WTC11 (cell line): ENCODE measurements at places on chromosomes 6 and 20.

- DNase-seq, result no peak
Measured at GRCh38 chr20:57960803-57961575, 251.2 kb upstream of the PMEPA1 start.

DNA sequence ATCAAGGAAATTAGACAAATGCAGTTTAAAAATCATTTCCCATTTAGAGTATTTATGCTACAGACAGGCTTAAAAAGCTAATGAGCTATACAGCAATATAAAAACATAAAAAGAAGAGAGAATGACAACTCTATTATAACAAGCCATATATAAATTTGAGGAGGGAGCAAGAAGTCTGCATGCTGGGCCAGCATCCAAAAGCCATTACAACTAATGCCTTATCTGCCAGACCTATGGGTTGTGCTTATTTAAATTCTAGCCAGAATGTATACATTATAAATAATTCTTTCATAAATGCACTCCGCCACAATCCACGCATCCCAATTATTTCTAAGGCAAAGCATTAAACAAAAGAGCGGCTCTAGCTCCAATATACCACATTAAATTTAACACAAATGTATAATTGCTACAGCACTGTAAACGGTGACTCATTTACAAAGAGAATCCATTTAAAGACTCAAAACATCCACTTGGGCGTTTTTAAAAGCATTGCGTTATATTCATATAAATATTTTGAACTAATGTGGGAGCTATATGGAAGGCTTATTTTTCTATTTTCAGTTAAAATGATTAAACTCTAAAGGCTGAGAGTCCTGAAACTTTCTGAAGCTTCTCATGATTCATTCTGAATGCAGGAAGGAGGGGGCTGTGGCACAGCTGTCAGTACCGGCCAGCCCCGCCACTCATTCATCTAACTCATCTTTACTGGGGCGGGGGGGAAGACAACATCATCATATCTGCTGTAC is 37.7 kb upstream of the RAB22A start:
- no peak for DNase-seq

DNA sequence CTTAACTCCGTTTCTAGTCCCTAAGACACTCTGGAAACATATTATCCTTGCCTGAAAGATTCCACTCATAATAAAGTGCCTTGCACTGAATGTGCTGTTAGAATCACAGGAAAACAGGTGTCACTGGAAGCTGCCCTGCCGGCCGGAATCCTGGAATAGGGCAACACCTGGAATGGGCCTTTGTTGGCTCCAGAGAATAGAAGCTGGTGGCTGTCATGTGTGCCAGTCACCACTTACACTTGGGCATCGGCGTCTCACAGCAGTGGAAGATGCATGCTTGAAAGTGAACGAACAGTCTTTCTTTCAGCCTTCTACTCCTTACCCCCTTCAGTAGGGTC is 90.8 kb upstream of the AFDN start:
- DNase-seq, result no peak

DNA sequence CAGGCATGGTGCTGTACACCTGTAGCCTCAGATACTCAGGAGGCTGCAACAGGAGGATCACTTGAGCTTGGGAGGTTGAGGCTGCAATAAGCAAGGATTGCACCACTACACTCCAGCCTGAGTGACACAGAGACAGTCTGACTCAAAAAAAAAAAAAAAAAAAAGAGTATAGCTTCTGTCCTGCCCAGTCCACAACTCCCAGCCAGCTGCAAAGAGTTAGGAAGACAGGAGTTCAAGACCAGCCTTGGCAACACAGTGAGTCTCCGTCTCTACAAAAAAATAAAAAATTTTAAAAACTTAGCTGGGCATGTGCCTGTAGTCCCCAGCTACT is 28.3 kb upstream of the TLDC2 start:
- no peak for DNase-seq

DNA sequence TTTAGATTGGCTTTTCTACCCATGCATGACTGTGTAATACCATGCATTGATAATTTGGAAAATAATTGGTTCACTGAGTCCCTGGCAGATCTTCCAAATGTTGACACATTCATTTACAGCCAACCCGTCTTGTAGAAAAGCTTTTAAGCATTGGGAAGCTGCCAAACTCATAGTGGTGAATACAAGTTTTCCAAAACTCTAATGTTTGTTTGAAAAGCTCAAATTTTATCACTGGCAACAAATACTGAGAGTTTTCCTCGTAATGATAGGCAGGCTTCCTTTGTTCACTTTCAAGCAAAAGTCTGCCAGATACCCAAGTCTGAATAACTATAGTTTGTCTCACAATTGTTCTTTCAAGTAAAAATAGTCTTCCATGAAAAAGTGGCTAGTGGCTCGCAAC is 143.0 kb downstream of the FIG4 start:
- no peak for DNase-seq

GRCh38 chr20:49395183-49395582 is 87.3 kb downstream of the KCNB1 start:
- DNase-seq, result no peak

- DNase-seq, result no peak
Measured at GRCh38 chr20:11651138-11651537, 266.6 kb upstream of the BTBD3 start.

DNA sequence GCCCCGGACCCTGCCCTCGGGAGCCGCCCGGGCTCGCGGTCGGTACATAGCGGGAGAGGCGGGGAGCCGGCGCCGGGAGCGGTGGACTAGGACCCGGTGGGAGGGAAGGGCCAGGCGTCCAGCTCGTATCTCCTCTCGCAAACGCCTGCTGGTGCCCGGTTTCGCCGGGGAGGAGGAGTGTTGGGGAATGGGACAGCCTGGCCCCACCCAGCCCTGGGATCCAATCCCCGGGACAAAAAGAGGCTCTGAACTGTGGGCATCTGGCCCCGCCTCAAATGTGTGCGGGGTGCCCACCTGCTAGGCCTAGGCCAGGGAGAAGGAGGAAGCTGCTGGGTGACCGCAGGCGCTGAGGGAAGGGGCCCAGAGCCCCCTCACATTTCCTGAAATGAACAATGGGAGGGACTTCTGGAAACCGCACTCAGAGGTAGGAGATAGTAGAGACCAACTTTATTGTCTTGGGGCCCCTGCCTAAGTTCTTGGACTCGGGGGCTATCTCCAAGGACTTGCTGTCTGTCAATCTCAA is at the start of gene KCNK17:
TSS of gene KCNK17 (minus strand) at position 147 of the 523 bp plus-strand sequence. CDS start at position 48, 99 bp downstream.
- no peak for DNase-seq

DNA sequence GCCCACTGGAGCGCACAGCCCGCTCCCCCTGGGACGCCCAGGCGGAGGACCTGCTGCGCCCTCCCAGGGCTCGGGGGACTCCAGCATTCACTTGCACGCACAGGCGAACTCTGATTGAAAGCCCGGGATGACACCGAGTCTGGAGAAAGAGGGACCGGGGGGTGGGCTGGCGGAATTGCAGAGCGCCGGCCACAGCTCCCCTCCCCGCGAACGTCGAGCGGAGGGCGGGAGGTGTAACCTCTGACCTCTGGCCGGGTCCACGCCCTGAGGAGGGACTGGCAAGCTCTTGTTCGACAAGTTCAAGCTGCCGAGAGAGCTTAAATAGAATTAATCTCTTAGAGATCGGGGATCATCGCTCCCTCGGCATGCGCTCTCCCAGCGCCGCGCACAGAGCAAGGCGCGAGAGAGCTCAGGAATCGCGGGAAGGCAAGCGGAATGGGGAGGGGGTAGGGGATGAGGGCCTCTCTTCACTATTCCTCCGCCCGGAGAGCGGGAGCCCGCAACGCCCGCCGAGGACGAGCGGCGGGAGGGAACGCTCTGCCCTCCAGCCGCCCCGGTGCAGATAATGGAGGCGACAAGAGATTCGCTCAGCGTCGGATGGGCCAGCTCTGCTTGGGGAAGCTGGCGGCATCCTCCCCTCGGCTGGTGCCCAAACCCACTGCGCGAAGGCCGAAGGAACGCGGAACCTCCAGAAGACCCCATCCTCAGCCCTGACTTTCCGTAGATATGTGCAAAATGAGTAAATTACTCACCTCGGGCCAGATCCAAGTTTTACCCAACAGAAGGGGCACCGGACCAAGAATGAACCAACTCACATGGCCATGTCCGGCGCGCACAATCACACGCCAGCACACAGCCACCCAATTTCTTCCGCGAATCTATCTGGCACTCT is 761 bp upstream of the NR2E1 start:
- peak; percentile 66 for DNase-seq

DNA sequence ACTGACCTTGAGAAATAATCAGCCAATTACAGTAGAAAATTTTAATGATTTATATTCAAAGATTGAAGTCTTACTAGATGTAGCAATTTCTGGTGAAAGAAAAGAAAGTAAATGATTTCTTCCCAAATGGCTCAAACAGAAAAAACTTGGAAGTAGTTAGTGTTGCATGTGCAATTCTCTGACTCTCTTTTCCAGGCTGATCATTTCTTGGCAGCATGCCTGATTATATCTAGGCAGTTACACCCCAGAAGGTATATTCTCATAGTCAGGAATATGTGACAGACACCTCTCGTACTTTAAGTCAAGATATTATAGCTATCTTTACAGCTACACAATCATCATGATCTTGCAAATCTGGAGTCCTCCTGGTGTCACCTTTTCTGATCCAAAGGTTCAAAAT is 122.9 kb downstream of the PDE7B start:
- no peak for DNase-seq

GRCh38 chr20:11891077-11891775 is 26.5 kb upstream of the BTBD3 start:
- DNase-seq, result peak; percentile 25

- no peak for DNase-seq
Measured at GRCh38 chr6:145758113-145758512, 22.8 kb upstream of the EPM2A start.

GRCh38 chr6:13355999-13356785 is 27.9 kb upstream of the TBC1D7 start:
- no peak for DNase-seq

DNA sequence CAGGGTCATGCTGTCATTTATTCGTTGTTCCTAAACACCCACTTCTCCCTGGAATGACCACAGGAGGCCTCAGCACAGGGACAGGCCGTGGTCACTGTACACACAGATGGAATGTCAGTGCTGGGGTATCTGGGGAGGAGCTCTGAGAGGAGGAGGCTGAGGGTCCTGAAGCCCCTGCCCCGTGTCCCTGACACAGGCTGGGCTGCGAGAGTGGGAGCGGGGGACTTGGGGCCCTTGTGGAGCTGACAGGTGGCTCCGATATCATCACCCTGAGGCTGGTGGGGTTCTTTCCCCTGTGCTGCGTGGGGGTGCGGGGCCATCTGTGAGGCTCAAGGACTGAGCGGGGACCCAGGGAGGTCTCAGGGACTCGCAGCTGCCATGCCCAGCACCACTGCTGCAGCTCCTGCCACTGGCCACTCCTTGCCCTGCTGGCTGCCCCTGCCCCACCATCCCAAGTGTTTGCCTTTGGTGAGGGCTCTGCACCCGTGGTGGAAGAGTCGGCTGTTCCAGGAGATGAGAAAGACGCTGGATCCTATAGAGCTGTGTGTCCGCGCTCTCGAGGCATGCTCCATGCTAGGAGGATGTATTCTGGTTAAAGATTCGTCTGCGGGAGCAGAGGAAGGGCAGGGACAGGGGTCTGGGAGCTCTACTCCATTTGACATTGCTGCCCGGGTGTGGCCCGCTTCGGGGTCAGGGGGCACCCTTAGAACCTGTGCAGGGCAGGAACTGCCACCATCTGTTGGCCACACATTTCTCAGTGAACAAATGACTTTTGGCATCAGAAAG is 18.9 kb downstream of the NPEPL1 start:
- no peak for DNase-seq

DNA sequence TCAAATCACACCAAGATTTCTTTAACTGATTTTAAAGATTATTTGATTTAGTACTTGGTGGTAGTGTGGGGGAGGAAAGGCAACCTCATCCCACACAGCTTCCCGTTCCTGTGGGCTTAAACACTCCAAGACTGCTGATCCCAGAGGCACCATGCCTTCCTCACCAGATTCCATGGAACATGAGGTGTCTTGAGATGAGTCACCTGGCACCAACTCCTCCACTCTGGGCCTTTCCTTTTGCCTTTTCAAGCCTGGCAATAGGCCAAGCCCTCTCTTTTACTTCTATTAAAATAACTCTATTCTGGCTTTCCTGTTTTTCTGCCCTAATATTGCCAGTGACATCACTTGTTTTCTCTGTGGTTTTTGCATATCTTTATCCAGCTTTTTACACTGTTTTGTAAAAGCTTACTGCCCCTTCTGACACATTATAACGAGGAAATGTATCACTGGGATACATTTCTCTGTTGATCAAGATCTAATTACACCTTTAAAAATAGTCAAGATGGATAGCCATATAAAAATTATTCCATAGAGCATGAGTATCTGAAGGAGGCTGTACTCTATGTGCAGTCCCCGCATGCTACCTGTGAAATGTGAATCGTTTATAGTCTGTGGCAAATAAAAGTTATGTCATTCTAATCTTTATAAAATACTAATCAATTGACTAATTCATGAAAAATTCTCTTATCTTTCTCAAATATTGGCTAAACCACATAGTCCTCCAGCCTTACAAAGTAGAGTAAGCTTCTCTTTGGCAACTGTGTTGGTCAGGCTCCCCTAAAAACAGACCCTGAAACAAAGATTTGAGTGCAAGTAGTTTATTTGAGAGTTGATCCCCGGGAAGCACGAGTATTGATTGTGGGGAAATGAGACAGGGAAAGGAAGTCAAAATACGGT is 257.8 kb upstream of the KCNQ5 start:
- no peak for DNase-seq

- no peak for DNase-seq
Measured at GRCh38 chr6:112560651-112561050, 213.5 kb downstream of the RFPL4B start.

GRCh38 chr6:140789466-140789865 is 1343.3 kb upstream of the GJE1 start:
- no peak for DNase-seq

DNA sequence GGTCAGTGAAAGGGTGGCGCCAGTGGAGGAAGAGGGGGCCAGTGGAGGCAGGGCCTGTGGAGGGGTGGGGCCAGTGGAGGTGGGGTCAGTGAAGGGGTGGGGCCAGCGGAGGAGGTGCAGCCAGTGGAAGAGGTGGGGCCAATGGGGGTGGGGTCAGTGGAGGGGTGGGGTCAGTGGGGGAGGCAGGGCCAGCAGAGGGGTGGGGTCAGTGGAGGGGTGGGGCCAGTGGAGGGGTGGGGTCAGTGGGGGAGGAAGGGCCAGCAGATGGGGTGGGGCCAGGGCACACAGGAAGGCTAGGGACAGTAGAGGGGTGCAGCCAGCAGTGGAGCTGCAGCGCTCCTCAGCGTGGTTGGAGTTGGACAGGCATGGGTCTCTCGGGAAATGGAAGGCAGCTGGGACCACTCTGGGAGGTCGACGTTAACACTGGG is 18.7 kb downstream of the ADRM1 start:
- peak; percentile 59 for DNase-seq

- no peak for DNase-seq
Measured at GRCh38 chr6:108606250-108606690, 45.6 kb downstream of the FOXO3 start.

DNA sequence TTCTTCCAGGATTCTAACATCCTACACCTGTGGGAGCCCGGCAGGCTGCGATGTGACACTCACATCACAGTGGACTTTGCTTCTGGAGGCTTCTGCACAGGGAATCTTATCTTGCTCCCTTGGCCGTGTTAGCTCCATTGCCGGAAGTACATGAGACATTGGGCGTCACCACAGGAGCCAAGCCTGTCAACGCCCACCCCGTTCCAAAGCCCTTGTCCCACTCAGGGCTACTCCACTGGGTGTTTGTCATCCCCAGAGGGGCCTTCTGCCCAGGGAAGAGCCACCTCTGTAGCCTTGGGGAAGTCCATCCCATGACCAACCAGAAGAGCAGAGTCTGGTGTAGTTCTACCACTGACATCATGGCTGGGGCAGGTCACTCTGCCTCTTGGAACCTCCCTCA is 1.7 kb downstream of the RAB44 start:
- no peak for DNase-seq

- peak; percentile 99 for DNase-seq
Measured at GRCh38 chr20:36435592-36436541, 105.5 kb upstream of the MYL9 start.

- DNase-seq, result no peak
Measured at GRCh38 chr6:169246445-169246844, 7.2 kb downstream of the THBS2 start.
